Muscle of leg (tissue), 16 donors: ENCODE measurements at places on chromosomes 3 and 15.

DNA sequence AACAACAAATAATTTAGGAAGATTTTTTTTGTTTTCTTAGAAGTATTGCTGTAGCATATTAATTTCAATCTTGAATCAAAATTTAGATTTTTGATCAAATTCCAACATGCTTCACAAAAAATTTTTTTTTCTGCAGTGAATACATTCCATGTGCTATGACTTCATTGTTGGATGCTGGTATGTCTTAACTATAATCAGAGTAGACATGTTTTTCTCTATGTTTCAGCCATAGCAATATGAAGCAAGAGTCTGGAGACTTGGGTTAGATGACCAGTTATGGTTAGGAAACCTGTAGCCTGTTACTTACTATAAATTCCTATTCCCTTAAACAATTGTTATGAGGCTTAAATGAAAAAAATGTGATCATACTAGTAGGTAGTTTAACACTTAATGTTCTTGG, 176.1 kb upstream of the CHL1 start:
- DNase-seq, result peak; percentile 53

- DNase-seq, result peak; percentile 54
These were observed 1.0 kb downstream of the PRKCD start for GRCh38 chr3:53161820-53162671.

GRCh38 chr3:11650391-11650790, 6.7 kb upstream of the VGLL4 start:
- no peak for DNase-seq

DNA sequence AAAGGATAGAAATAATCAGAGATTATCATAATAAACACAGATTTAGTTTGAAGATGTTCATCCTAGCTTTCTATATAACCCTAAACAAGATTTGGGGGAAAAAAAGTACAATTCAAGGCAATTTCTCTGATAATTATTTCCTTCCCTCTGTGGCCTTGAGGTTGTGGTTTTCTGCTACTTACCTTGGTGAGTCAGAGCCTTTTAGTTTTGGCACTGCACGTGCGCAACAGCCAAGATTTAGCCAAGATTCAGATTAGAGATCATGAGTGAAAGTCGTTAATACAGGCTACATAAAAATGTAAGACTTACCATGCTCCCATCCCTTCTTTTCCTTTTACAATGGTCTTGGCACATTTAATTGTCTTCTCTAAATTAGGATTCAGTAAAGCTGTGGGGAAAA, 6.7 kb downstream of the LYZL4 start:
- DNase-seq, result no peak

DNA sequence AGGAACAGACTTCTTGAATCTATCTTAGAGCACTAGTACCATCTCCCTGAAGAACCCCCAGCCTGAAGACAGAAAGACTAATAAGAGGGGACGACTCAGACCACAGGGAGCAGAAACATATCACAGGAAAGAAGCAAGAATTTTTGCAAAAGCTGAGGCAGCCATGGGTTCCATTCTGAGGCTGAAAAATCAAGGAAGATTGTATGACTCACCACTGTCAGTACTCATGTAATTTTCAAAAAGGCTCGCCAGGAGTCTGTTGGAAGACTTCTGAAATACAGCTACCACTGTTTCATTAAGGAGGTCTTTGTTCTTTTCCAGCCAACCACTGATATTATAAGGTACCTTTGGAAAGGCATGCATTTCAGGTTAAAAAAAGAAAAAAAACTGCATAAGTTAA, 47.5 kb downstream of the MYH15 start:
- peak; percentile 32 for DNase-seq

- DNase-seq, result no peak
These were observed 45.5 kb downstream of the HPS3 start for GRCh38 chr3:149174901-149175300.

DNA sequence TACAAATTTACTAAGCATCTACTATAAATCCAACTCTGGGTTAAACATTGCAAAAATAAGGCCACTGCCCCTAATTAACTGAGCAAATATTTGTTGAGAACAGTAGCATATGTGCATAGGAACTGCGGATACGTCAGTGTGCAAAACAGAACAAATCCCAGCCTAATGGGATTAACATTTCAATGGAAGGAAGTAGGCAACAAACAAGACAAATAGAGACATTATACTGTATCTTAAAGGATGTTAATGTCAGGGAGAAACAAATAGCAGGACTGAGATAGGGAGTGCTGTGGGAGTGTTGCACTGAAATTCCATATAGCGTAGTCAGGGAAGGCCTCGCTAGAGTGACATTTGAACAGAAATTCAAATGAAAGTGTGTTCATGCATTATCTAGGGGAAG, 89.7 kb upstream of the KCNAB1 start:
- DNase-seq, result no peak

DNA sequence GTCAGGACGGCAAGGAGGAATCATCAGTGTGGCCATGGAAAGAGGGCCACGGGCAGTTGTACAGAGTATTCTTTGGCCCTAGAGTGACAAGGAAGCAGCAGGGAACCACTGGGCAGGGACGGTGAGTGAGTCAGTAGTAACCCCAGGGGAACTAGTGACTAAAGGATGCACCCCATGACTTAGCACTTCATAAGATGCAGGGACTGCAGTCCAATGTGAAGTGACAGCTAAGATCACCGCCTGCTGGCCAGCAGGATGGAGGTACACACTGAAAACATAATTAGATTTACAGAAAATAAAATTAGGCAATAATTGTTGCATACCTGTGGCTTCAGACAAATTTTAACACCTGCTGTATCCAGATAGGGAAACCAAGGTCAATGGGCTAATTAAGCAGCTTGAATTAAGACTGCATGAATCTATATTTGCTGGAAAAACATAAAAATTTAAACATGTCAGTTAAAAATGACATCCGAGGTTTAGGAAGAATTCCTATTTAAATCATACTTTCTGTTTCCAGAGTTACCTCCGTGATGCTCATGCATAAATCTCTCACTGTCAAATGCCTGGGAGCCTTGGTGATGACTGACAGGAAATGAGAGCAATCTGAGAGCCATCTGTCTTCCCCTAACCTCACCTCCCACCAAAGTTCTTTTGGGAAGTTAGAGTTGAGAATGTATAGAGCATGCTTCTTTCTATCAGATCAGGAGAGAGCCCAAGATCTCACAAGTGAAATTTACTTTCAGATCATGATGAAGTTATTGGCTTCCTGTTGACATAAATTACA, 56.5 kb downstream of the DCLK3 start:
- DNase-seq, result no peak

DNA sequence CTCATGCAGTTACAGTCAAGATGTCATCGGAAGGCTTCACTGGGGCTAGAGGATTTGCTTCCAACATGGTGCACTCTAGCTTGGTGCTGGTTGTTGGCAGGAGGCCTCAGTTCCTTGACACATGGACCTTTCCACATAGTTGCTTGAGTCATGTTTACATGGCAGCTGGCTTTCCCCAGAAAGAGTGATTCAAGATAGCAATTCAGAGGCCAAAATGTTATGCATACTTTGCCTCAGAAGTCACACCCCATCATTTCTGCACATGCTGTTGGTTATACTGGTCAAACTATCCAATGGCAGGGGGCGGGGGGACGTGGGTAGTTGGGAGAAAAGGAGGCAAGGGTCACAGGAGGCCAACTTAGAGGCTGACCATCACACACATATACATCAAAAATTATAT, 58.7 kb downstream of the FOXB1 start:
- no peak for DNase-seq

GRCh38 chr3:189900578-189900977, 220.1 kb downstream of the P3H2 start:
- no peak for DNase-seq

DNA sequence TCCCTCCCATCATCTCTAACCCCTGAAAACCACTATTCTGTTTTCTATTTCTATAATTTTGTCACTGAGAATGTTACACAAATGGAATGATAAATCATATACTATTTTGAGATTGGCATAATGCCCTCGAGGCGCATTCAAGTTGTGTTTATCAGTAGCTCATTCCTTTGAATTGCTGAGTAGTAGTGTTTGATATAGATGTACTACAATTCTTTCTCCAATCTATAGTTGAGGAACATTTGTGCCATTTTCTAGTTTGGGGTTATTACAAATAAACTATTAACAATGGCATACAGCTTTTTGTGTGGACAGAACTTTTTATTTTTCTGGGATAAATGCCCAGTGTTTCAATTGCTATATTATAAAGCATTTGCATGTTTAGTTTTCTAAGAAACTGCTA, 86.0 kb downstream of the CCR1 start:
- peak; percentile 36 for DNase-seq
